A549 treated with DMSO at 1 μM for 4 hours (cell line): ENCODE measurements at places on chromosomes 2 and 18. TPM values are rescaled to one million over a fixed set of nuclear protein-coding genes. Genes with fewer than 3 reads are reported as not detected.

The TRIM54 gene
- total RNA-seq: 0.33 to 0.73 TPM (median 0.46 TPM) in 5 replicates

The KCNG2 gene
- total RNA-seq: not detected in 5 replicates

The CNGA3 gene
- total RNA-seq: 0.03 TPM in 1 of 5 replicates, not detected in the others

The CNDP1 gene
- total RNA-seq: not detected in 5 replicates

The MYL12A gene
- 272 to 322 TPM (median 322 TPM) in 5 replicates for total RNA-seq

The C2orf92 gene
- total RNA-seq: 0.51 to 0.88 TPM (median 0.68 TPM) in 5 replicates

The PTPN4 gene
- 16.1 to 23.6 TPM (median 20.1 TPM) in 5 replicates for total RNA-seq

The OSBPL1A gene
- total RNA-seq: 9.4 to 15.9 TPM (median 11.7 TPM) in 5 replicates

The LRRC30 gene
- total RNA-seq: not detected in 5 replicates

The CCDC195 gene
- not detected in 5 replicates for total RNA-seq

The ATP6V1B1 gene
- 1.6 to 3.8 TPM (median 1.8 TPM) in 5 replicates for total RNA-seq

The IL1RL2 gene
- not detected in 5 replicates for total RNA-seq

The SERPINB3 gene
- 0.10 to 0.18 TPM (median 0.13 TPM) in 4 of 5 replicates, not detected in the other for total RNA-seq

The TXNDC2 gene
- 0.05 to 0.38 TPM (median 0.17 TPM) in 5 replicates for total RNA-seq

The DCDC2C gene
- total RNA-seq: 0.15 to 0.50 TPM (median 0.36 TPM) in 5 replicates

The LDLRAD4 gene
- total RNA-seq: 0.45 to 2.0 TPM (median 1.7 TPM) in 5 replicates

The DSC1 gene
- total RNA-seq: not detected in 5 replicates

The MFSD2B gene
- total RNA-seq: 0.15 to 0.31 TPM (median 0.17 TPM) in 5 replicates

The EHD3 gene
- 8.3 to 9.9 TPM (median 9.2 TPM) in 5 replicates for total RNA-seq

The PXDN gene
- total RNA-seq: 8.5 to 13.8 TPM (median 12.3 TPM) in 5 replicates

The TMEM37 gene
- total RNA-seq: 1.6 to 2.0 TPM (median 1.9 TPM) in 5 replicates

The CNTNAP5 gene
- not detected in 5 replicates for total RNA-seq

The AQP12A gene
- not detected in 5 replicates for total RNA-seq

The RFX8 gene
- total RNA-seq: not detected in 5 replicates

The PDCL3 gene
- 36.4 to 49.1 TPM (median 38.6 TPM) in 5 replicates for total RNA-seq
